ENCODE measurements at places on chromosomes 16 and 17. TPM values are rescaled to one million over a fixed set of nuclear protein-coding genes. Genes with fewer than 3 reads are reported as not detected.

Gene PYDC1
- total RNA-seq, result not detected

Gene C1QTNF8
- not detected for total RNA-seq

Gene IGSF6
- total RNA-seq, result 1.6 TPM

Gene NAGS
- total RNA-seq, result 4.5 TPM

Gene SDR42E2
- total RNA-seq, result not detected

Gene TP53
- total RNA-seq, result 20.1 TPM

Gene KCNH6
- total RNA-seq, result not detected

Gene AGRP
- total RNA-seq, result not detected

Gene TOX3
- not detected for total RNA-seq

Gene KRT31
- total RNA-seq, result not detected

Gene PRKCB
- 0.93 TPM for total RNA-seq

Gene EXOC7
- total RNA-seq, result 65.3 TPM

Gene KRT28
- not detected for total RNA-seq

Gene FOXF1
- total RNA-seq, result not detected

Gene PRSS8
- total RNA-seq, result 2.4 TPM

Gene SP6
- not detected for total RNA-seq

Gene NEUROD2
- not detected for total RNA-seq

Gene ZNF688
- total RNA-seq, result 9.6 TPM

Gene NOXO1
- 0.30 TPM for total RNA-seq

Gene TBX21
- total RNA-seq, result not detected

Gene CDRT15
- total RNA-seq, result not detected

Gene TBC1D3K
- not detected for total RNA-seq

Gene FOXL1
- 0.85 TPM for total RNA-seq

Gene PLEKHH3
- 14.5 TPM for total RNA-seq

Gene PRR35
- total RNA-seq, result not detected

Measured in right atrium auricular region (tissue), 2 donors.